ENCODE measurements at places on chromosomes 2 and 18.

GRCh38 chr2:176844461-176844860, 368.1 kb upstream of the HNRNPA3 start:
- DNase-seq, result no peak

GRCh38 chr2:240739797-240740196, 48.1 kb downstream of the AQP12A start:
- no peak for DNase-seq

DNA sequence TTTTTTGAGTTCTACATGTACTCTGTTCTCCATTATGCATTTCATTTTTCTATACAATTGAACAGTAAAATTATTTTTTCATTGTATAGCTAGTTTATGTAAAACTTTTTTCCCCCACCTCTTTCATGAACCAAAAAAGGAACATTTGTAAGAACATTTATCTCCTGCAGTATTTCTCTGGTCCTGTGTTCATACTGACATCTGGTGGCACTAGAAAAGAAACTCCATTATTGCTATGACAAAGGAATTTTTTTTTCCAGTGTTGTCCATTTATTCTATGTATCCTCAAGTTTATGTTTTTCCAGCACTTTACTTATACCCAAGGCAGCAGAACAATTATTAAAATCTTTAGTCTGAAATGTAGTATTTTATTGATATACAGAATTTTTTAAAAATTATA, 27.4 kb upstream of the CHAC2 start:
- peak; percentile 1 for DNase-seq

- DNase-seq, result no peak
Observed at GRCh38 chr2:73985308-73986084, 786 bp downstream of the TET3 start.

DNA sequence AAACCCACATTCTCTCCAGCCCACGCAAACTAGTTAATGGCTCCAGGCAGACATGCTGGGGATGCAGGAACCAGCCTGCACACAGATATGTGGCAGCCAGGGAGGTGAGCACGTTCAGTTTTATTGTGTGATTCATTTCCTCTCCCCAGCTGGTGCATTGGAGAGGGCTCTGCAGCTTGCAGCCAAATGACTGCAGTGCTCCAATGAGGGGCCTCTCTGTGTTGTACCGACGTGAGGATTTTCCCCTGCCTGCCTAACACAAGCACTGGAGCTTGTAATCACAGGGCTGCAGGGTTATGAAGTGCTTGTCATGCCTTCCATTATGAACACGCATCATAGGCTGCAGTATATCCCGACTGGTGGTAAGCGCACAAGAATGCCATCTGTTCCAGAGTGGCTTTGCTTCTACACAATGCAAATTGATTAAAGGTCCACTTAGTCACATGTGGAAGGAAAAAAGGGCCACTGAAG, 92.3 kb upstream of the THUMPD2 start:
- DNase-seq, result no peak

- DNase-seq, result no peak
Observed at GRCh38 chr18:58596265-58596681, 32.6 kb downstream of the ALPK2 start.

GRCh38 chr2:96154506-96155380, 9.5 kb upstream of the DUSP2 start:
- DNase-seq, result no peak

GRCh38 chr2:236625156-236625690, 55.6 kb downstream of the ACKR3 start:
- DNase-seq, result no peak

- no peak for DNase-seq
Observed at GRCh38 chr2:217431577-217432269, 571.1 kb downstream of the TNS1 start.

GRCh38 chr2:8819194-8819593, 18.2 kb downstream of the KIDINS220 start:
- DNase-seq, result no peak

- no peak for DNase-seq
Observed at GRCh38 chr18:23300231-23300805, 152.8 kb upstream of the RIOK3 start.

DNA sequence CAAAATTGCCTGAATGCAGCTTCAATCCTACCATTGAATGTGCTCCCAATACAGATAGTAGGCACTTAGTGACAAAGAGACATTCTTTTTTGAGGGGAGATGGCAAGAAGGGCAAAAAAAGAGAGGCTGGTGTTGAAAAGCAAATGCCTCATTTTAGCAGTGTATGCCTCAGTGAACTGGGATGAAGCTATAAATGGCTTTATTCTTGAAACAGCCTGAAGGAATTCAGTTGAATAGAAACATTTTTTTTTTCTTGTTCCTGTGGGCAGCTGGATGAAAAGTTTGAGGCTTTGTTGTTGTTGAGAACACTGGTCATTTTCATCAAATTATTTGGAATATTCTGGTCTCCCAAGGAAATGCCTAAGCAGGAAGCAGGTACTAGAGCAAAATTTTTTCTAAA, 228.9 kb downstream of the RNF144A start:
- DNase-seq, result no peak

- DNase-seq, result no peak
Observed at GRCh38 chr18:64234321-64234720, 85.4 kb upstream of the LINC00305 start.

- no peak for DNase-seq
Observed at GRCh38 chr18:75215663-75216062, 5.1 kb downstream of the TSHZ1 start.

DNA sequence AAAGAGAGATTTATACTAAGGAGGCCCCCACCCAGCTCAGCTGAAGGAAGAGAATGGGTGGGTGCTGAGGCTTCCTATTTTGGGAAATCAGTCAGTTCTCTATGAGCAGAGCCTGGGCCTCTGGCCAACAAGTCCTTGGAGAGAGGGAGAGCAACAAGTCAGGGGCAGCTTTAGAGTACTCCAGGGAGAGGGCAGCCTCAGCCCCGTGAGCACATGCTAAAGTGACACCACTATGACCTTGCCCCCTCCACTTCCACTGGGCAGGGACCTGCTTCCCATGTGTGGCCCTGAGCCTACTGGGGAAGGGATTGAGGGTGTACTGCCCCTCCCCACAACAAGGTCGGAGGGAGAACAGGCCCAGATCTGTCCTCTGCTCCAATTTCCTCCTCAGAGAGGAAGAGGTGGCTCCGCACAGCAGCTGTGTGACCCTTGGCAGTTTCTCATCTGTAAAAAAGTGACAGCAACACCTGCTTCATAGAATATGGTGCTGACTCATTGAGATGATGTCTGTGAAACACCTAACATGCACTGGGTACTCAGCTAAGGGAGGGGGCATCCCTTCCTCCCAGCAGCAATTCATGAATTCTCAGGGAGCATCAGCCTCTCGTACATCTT, 72.9 kb downstream of the CLHC1 start:
- no peak for DNase-seq

- peak; percentile 96 for DNase-seq
Observed at GRCh38 chr2:105769504-105769903, 24.8 kb downstream of the NCK2 start.

- DNase-seq, result no peak
Observed at GRCh38 chr2:161423421-161424393, 7.6 kb downstream of the TBR1 start.

DNA sequence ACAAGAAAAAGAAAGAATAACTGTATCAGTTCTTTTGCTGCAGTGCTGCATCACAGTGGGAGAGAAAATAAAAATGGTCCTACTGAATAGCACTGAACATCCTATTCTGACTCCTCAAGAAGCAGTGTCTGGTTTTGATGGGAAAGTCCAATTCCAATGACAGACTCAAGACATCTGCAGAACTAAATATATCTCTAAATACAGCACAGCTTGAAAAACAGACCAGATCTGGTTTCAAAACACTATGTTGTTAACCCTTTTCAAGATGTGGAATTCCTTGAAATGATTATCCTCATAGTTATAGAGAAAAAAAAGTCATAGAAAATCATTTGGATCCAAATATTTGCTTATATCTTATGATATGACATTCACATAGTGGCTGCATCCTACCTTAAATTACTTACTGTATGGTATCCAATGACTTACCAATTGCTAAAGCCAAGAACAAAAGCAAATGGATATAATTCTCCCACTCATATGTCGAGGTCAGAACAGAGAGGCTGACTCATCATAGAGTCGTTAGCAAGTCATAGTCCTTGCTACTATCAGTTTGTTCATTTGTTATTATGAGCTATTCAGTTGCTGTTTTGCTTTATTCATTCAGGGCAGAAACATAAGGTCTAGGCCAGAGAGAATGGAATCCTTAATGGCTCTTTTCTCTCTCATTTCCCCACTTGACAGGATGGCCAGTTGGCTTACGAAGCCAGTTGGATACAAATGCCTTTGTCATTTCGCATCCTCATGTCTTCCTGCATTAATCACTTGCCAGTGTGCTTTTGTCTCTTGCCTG, 62.5 kb upstream of the ACVR2A start:
- DNase-seq, result peak; percentile 66

DNA sequence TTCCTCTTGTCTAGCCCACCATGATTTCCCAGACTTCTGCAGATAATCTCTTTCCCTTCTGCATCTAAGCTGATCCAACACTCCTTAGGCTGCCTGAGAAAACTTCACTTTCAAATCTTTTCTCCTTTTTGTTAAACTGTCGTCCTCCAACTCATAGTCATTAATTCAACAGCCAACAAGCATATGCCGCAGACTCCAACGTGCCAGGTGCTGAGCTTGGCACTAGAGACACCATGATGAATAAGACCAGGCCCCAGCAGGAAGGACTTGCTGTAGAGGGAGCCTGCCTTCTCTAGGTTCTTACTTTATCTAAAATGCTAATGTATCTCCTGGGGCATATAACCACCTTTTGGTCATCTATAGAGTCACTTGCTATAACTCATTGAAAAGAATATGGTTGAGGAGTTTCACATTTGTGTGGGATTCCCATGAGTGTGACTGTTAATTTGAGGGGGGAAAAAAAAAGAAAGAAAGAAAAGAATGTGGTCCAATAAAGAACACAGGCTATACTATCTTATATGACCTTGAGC, 51.0 kb downstream of the ANKRD44 start:
- DNase-seq, result no peak

GRCh38 chr2:70977605-70978205, 725 bp upstream of the ANKRD53 start:
- DNase-seq, result peak; percentile 7

DNA sequence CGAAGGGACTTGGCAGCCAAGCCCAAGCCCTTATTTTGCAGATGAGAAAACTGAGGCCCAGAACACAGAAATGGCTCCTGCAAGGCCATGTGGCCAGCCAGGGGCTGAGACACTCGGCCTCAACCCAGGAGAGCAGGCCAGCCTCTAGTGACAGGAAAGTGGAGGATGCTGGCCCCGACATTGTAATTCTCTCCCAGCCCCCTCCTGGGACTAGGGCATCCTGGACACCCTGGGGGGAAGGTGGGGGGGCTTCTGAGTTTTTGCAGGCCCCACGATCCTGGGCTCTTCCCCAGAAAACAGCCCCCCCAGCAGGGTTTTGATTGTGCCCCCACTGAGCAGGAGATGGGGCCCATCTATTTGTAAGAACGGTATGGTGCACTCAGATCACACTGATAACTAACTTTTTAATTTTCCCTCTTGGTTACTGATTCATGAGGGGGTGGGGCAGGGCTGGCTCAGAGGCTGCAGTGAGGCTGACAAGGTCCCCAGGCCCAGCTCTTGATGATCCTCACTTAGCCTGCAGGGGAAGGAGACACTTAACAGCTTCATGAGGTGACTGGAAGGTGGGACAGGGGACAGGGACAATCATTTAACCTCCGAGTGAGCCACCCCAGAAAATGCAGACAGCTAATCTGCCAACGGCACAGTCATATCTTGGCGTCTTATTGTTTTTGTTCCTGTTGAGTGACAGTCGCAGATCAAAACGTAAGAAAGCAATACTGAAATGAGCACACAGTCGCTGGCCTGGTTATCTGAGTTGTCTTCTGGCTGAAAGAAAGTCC, 18.9 kb downstream of the SMAD7 start:
- peak; percentile 32 for DNase-seq

- no peak for DNase-seq
Observed at GRCh38 chr18:24802456-24802855, 342.0 kb downstream of the HRH4 start.

- no peak for DNase-seq
Observed at GRCh38 chr2:71662665-71663394, 209.5 kb downstream of the DYSF start.

DNA sequence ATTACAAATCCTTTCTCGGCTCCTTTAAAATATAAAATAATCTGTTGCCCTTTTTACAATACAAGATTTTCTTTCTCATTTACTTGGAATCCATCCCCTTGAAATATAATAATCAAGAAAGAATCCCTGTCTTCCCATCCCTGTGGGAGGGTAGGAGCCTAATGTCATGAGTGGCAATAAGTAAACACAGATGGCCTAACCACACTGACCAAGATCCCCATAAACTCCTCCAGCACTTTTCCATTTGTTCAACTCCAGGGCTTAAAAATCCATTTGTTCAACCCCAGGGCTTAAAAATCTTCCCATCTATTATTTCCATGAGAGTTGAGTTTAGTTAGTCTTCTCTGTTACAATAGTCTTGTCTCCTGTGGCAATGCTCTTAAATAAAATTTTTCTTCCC, 297.6 kb downstream of the CDH7 start:
- DNase-seq, result no peak

DNA sequence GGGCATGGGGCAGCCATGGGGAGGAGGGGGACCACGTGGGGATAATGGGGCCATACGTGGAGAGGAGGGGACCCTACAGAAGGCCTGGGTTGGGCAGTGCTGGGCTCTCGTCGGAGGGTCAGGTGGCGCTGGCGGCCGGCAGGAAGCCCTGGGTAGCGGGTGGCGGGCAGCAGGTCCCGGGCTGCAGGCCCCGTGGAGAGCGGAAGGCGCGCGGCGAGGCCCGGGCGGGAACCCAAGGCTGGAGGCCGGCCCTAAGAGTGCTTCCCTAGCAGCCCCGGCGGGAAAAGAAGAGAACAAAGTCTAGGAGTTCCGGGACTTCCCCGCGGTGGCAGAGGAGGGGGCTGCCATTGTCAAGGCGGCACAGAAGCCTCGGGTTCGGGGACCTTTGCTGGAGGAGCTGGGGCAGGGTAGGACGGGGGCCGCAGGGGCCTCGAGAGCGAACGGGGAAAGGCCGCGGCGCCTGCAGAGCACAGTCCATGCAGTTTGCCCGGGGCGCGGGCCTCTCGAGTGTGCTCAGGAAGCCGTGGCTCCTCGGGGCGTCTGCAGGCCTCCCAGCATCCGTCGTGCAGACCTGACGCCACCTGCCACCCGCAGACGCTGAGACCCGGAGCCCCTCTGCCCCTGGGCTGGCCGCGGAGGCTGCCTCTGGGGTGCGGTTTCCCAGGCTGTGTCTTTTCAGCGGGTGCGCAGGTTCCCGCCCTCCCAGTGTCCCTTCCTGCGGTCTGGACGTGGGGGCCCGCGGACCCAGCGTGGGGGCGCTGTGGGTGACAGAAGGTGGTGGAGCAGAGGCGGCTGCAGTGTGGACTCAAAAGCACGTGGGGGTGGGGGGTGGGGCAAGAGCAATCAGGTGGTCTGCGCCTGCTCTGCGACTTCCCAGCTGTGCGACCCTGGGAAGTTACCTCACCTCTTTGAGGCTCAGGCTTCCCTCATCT, 19.4 kb upstream of the NCL start:
- no peak for DNase-seq
